ENCODE measurements at places on chromosomes 2 and 18. TPM values are rescaled to one million over a fixed set of nuclear protein-coding genes. Genes with fewer than 3 reads are reported as not detected.

The MYO3B gene
- not detected for total RNA-seq

GRCh38 chr2:12510070-12510469, 206.7 kb upstream of the TRIB2 start:
- no peak for DNase-seq

DNA sequence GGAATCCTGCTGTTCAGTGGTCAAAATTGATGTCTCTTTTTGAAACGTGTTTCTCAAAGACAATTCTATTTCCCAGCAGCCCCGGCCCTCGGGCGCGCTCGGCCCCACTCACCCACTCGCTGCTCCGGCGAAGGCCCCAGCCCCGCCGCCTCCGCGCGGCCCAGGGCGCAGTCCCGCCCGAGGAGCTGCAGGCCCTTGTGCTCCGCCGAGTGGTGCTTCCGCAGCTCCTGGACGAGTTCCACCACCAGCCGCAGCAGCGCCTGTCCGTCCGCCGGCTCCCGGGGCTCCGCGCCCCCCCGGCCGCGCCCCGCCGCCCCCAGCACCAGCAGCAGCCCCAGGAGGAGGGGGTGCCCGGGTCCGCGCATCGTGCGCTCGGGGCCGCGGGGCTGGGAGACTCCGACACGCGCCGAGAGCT, 413 bp downstream of the ALKAL2 start:
- DNase-seq, result no peak

The TSPYL6 gene
- not detected for total RNA-seq
